ENCODE measurements at places on chromosomes 16 and 17.

- no peak for DNase-seq
- H3K36me3 ChIP-seq, result peaks cover 12% of the 10 kb centered on the region
- H3K27ac ChIP-seq, result no peak overlapping the region
- no peaks in the 10 kb centered on the region for H3K4me1 ChIP-seq
- H3K27me3 ChIP-seq, result no peaks in the 10 kb centered on the region
- H3K4me3 ChIP-seq, result no peak overlapping the region
Measured at GRCh38 chr17:19312406-19312805, 50.1 kb downstream of the B9D1 start.

DNA sequence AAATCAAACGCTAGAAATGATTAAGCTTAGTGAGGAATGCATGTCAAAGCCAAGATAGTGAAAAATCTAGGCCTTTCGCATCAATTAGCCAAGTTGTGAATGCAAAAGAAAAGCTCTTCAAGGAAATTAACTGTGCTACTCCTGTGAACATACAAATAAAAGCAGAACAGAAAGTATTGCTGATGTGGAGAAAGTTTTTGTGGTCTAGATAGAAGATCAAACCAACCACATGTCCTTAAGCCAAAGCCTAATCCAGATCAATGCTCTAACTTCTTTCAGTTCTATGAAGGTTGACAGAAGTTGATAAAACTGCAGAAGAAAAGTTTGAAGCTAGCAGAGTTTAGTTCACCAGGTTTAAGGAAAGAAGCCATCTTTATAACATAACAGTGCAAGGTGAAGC is 1044.6 kb downstream of the CDH11 start:
- H3K4me3 ChIP-seq, result no peak overlapping the region
- no peaks in the 10 kb centered on the region for H3K27me3 ChIP-seq
- H3K27ac ChIP-seq, result no peak overlapping the region
- no peaks in the 10 kb centered on the region for H3K36me3 ChIP-seq
- no peak for DNase-seq

DNA sequence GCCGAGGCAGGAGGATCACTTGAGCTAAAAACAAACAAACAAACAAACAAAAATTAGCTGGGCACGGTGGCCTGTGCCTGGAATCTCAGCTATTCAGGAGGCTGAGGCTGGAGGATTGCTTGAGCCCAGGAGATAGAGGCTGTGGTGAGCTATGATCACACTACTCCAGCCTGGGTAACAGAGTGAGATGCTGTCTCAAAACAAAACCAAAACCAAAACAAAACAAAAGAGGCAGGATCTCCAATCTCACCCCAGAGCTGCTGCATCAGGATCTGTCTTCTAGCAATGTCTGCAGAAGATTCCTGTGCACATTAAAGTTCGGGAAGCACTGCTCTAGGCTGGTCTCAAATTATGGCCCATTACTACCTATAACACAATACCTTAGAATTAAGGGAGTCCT is 43.1 kb downstream of the MAP2K6 start:
- no peaks in the 10 kb centered on the region for H3K36me3 ChIP-seq
- H3K4me3 ChIP-seq, result no peak overlapping the region
- no peaks in the 10 kb centered on the region for H3K4me1 ChIP-seq

DNA sequence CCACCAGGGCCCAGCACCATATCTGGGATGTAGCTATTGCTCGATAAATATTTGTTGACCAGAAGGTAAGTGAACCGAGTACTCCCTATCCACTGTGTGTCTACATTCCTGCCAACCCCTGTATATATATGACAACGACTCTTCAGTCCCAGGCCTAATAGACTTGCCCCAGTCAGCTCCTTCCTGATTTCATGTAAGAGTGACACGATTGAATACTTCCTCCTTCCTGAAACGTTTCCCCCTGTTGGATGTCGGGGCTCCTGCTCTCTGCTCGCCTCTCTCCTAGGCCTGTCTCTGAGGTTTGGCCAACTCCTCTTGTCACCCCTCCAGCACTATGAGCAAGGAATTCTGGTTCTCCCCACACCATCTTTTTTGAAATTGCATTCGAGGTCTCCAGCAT is 178.9 kb downstream of the PRKCA start:
- DNase-seq, result no peak
- peak overlapping the region; percentile 7 for H3K27ac ChIP-seq
- peaks cover 22% of the 10 kb centered on the region for H3K4me1 ChIP-seq
- H3K27me3 ChIP-seq, result no peaks in the 10 kb centered on the region
- H3K4me3 ChIP-seq, result no peak overlapping the region

GRCh38 chr17:50180111-50180510 is 14.3 kb downstream of the SGCA start:
- H3K4me1 ChIP-seq, result peaks cover 36% of the 10 kb centered on the region
- peak overlapping the region; percentile 9 for H3K27ac ChIP-seq
- peaks cover 6% of the 10 kb centered on the region for H3K36me3 ChIP-seq
- H3K4me3 ChIP-seq, result no peak overlapping the region
- no peak for DNase-seq
- peaks cover 48% of the 10 kb centered on the region for H3K27me3 ChIP-seq

DNA sequence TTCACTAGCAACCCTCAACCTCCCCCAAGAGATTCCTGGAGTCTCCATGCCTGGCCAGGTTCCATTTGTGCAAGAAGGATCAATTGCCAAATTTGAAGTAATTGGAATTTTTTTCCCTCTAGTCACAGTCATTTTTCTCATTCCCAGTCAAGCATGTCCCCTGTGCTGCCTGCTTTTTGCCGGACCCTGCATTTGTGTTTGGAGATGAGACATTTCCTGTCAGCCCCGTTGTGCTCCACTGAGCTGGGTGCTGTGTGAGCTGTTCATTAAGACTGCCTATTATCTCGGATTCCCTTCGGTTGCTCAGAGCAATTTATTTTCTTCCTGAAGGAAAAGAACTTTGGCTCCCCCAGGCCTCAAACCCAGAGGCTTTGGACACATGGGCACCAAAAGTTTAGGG is 201.0 kb upstream of the NLRP1 start:
- H3K4me1 ChIP-seq, result no peaks in the 10 kb centered on the region
- H3K27me3 ChIP-seq, result peaks cover 40% of the 10 kb centered on the region
- H3K27ac ChIP-seq, result no peak overlapping the region
- H3K4me3 ChIP-seq, result no peak overlapping the region
- DNase-seq, result no peak

GRCh38 chr17:77449908-77450741 is 309.4 kb downstream of the SEC14L1 start:
- H3K4me3 ChIP-seq, result peak overlapping the region; percentile 84
- H3K27me3 ChIP-seq, result no peaks in the 10 kb centered on the region
- H3K36me3 ChIP-seq, result peaks cover 80% of the 10 kb centered on the region

DNA sequence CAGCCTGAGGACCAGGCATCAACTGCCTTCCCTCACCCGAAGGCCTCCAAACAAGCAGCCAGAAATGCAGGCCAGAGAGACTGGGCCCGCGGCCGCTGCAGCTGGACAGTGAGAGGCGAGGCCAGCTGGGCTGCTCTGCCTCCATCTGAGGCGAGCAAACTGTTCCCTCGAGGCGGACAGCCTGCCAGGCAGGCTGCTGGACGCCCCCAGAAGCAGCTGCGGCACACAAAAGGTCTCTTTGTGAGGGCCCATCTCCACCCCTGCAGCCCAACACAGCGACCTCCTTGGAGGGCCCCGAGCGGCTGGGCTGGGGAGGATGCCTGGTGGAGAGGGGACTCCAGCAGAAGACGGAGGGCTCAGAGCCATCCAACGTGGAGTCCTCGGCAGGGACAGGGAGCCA is 4.7 kb downstream of the CORO7 start:
- H3K4me1 ChIP-seq, result peaks cover 15% of the 10 kb centered on the region
- no peak for DNase-seq
- H3K27me3 ChIP-seq, result no peaks in the 10 kb centered on the region
- H3K4me3 ChIP-seq, result no peak overlapping the region
- H3K36me3 ChIP-seq, result peaks cover 40% of the 10 kb centered on the region
- H3K27ac ChIP-seq, result no peak overlapping the region

DNA sequence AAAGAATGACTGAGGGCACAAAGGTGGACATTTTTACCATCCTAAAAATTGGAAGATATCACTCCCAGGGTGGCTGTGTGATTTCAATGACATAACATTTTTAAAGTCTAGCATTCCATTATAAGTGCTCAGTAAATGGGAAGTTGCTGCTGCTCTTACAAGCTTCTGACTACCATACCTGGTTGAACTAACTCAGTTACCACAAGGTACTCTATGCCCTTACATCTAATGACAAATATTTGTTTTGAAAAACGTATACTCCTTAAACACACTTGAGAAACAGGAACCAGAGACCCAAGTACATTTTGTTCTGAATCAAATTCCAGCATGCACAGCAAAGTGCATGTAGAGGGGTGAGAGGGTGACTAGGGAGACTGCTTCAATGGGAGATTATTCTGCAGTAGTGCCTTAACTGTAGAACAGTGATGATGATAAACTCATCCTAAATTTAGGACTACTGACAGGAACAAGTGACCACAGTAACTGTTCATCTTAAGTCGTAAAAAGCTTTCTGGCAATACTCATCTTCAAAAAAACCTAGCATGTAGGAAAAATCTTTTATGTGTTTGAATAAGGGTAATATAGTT is 83.5 kb downstream of the KANSL1 start:
- no peak for DNase-seq
- peaks cover 36% of the 10 kb centered on the region for H3K4me1 ChIP-seq

- no peak for DNase-seq
- H3K27ac ChIP-seq, result no peak overlapping the region
- H3K36me3 ChIP-seq, result no peaks in the 10 kb centered on the region
- no peaks in the 10 kb centered on the region for H3K4me1 ChIP-seq
- H3K27me3 ChIP-seq, result no peaks in the 10 kb centered on the region
Measured at GRCh38 chr17:69672924-69673323, 258.4 kb downstream of the MAP2K6 start.

- H3K27ac ChIP-seq, result peak overlapping the region; percentile 96
- peak overlapping the region; percentile 75 for H3K4me3 ChIP-seq
- no peak for DNase-seq
- peaks cover 12% of the 10 kb centered on the region for H3K4me1 ChIP-seq
- H3K36me3 ChIP-seq, result peaks cover 51% of the 10 kb centered on the region
Measured at GRCh38 chr17:80146121-80147034, 550 bp downstream of the EIF4A3 start.

DNA sequence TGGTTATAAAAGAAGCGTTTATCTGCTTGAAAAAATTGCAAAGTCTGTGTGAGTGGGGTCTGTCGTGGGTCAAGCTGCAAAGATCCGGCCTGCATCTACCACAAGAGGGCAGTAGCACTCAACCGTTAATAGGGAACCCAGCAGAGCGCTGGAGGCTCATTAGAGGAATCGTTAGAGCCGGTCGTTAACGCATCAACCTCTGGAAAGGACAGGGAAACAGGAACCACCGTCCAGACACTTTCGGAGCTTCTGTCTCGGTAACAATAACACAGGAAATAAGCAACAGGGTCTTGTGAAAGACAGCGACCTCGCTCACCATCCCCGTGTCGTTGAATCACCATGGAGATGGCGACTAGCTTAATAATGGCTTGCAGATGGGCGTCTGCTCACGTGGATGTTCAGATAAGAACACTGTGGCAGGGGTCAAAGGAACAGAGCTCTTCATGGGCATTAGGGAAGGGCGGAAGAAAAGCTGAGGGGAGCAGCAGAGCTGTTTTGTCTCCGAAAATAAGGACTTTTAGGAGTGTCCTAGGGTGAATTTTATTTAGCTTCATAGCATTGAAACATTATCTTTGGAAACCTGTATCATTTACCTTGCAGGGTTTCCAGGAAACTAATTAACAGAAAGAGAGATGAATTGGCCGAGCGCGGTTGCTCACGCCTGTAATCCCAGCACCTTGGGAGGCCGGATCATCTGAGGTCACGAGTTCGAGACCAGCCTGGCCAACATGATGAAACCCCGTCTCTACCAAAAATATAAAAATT is 11.9 kb upstream of the NSRP1 start:
- H3K4me3 ChIP-seq, result peak overlapping the region; percentile 70
- H3K36me3 ChIP-seq, result no peaks in the 10 kb centered on the region
- peaks cover 8% of the 10 kb centered on the region for H3K4me1 ChIP-seq
- H3K27me3 ChIP-seq, result no peaks in the 10 kb centered on the region

- no peaks in the 10 kb centered on the region for H3K27me3 ChIP-seq
- H3K4me1 ChIP-seq, result peaks cover 9% of the 10 kb centered on the region
- H3K36me3 ChIP-seq, result peaks cover 18% of the 10 kb centered on the region
- no peak overlapping the region for H3K27ac ChIP-seq
- no peak overlapping the region for H3K4me3 ChIP-seq
Measured at GRCh38 chr16:28858421-28858820, 5.2 kb upstream of the SH2B1 start.

GRCh38 chr16:30458561-30459394 is 13.1 kb upstream of the SEPHS2 start:
- no peaks in the 10 kb centered on the region for H3K36me3 ChIP-seq
- no peak overlapping the region for H3K4me3 ChIP-seq
- H3K27ac ChIP-seq, result no peak overlapping the region
- no peak for DNase-seq
- H3K4me1 ChIP-seq, result peaks cover 9% of the 10 kb centered on the region

DNA sequence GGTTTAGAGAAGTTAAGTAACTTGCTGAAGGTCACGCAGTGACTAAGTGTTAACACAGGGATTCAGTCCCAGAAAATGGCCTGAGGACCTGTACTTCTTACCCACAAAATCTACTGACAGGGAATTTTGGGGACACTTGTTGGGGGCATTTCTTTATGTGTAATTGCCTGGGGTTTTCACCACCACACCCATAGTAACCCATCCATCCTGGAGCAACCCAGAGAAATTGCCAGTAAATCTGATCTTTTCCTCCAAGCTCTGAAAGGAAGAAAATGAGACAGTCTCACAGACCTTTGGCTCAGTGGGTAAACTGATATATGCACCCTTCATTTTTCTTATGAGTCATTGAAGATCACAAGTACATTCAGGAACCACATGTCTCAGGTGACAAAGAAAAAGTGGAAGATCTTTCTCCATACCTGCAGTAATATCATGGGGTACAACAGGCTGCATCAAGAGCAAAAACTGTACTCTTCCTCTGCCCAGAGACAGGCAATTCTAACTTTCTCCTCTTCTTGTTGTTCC is 81.0 kb downstream of the NOG start:
- H3K36me3 ChIP-seq, result no peaks in the 10 kb centered on the region
- peaks cover 20% of the 10 kb centered on the region for H3K4me1 ChIP-seq
- no peak overlapping the region for H3K4me3 ChIP-seq
- no peak overlapping the region for H3K27ac ChIP-seq
- no peak for DNase-seq

DNA sequence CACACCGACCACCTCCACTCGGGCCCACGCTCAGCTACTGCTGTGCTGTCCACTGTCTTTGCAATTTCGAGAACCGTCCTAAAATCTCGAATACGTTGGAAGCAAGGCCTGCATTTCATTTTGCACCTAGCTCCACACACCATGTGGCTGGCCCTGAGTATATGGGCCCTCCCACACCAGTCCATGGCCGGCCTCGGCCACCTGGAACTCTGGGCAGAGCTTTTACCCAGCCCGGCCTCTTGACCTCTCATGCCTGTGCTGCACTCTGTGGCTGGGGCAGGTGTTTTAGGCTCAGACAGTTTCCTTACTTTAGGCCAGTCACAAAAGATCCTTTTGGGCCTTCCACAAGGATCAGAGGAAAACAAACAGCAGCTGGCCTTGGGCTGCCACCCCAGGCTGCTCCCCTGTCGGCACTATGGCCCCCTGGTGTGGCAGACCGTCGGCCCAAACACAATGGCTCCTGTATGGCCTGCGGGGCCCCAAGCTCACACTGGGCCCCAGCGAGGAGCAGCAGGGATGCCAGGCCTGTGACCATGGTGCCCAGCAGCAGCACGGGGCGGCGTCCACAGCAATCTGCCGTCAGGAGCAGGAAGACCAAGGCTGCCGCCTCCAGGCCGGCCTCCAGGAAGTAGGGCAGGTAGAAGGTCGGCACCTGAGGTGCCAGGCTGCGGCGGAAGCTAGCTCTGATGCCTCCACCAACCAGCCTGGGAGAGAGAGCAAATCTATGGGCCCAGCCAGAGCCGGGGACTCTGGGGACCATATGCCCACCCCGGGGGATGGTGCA is 2.5 kb downstream of the SLC22A31 start:
- no peak overlapping the region for H3K27ac ChIP-seq
- H3K36me3 ChIP-seq, result peaks cover 11% of the 10 kb centered on the region
- peaks cover 3% of the 10 kb centered on the region for H3K4me1 ChIP-seq
